A549 (cell line): ENCODE measurements at places on chromosomes 16 and 17. TPM values are rescaled to one million over a fixed set of nuclear protein-coding genes. Genes with fewer than 3 reads are reported as not detected.

DNA sequence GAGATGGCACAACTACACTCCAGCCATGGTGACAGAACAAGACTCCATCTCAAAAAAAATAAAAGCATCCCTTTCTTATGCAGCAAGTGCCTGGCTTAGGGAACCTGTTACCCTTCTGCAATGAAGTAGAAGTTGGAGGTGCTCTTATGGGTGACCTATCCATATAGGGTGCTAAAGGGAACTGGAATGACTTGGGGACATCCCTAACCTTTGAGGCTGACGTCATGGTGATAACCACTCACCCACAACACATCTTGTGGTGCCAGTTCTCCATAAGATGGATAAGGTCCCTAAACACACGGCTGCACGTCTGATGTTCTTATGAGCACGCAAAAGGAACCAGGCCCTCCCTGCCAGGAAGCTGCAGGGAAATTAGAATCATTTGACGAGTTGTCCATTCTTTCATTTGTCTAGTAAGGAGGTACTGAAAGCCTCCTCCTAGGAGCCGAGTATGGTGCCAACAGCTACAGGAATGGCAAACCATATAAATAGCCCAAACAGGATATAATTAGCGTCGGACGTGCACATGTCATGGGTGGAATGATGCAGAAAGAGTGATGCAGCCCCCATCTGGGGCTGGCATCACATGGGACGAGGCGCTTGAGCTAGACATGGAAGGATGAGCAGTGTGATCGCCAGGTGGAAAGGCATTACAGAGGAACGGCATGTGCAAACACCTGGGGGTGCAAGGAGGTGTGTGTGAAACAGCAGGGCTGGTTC, 52.5 kb downstream of the ARHGAP27 start:
- no peak for DNase-seq

GRCh38 chr16:4515611-4516233, 22.9 kb downstream of the CDIP1 start:
- no peak for DNase-seq

- no peak for DNase-seq
Observed at GRCh38 chr16:30147843-30148510, 25.0 kb upstream of the MAPK3 start.

SOST gene
- 0.05 to 0.07 TPM (median 0.05 TPM) in 3 replicates for polyA plus RNA-seq

TBC1D3C gene
- polyA plus RNA-seq, result not detected in 3 replicates

KRTAP2-3 gene
- polyA plus RNA-seq, result 0.10 TPM in 1 of 3 replicates, not detected in the others

DNA sequence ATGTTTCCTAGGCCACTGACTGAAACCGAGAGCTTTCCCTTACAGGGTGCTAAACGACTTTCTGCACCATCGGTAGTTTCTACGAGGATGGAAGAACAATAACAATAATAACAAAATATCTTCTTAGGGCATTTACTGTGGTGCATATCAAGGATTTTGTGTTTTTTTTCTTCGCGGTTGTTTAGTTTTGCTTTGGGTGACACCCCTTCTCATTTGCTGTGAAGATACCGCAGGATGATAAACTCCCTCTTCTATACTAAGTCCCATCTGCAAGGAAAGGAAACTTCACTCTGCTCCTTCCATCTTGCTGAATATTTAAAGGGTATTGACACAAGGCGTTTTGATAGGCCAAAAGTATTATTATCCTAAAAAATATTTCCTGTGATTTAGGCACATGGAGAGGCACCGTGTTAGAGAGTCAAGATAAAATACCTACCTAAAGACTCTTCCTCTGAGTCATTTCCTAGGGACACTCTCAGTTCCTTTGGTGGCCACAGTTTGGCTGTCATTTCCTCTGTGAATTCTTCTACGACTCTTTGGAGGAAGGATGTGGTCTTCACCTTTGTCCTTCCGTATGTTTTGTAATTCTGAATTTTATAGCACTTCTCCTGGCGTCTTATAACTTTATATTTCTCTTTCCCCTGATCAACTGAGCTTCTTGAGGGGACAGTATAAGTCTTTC, 318.8 kb downstream of the CDH13 start:
- DNase-seq, result no peak

- DNase-seq, result no peak
Observed at GRCh38 chr17:17523731-17524490, 27.7 kb upstream of the RASD1 start.
